Umbilical cord (tissue), 2 donors: ENCODE measurements at places on chromosomes 6 and 20. TPM values are rescaled to one million over a fixed set of nuclear protein-coding genes. Genes with fewer than 3 reads are reported as not detected.

RAET1L gene
- not detected for total RNA-seq

PRDM13 gene
- total RNA-seq: 1.2 TPM

EFCAB8 gene
- total RNA-seq: 0.96 TPM

DNA sequence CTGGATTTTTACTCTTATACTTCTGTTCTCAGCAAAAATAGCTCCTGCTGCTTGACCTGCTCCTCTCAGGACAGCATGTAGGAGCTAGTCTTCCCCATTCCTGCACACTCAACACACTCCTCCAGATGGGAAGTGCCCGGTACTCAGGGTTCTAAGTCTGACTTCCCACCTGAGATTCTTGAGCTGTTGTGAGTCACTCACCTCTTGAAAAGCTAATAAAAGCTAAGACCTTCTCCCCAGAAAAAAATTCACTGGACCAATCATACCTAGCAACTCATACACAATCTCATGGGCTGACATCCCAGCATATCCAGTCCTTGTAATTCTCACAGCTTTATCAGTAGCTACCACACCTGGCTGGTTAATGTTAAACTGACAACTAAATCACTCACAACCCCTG lies 53.5 kb downstream of the TRPC4AP start:
- DNase-seq: peak; percentile 9

- DNase-seq: no peak
These were observed 42.7 kb upstream of the EZR start for GRCh38 chr6:158861686-158862381.

GRCh38 chr6:85126485-85127167 lies 323.3 kb upstream of the NT5E start:
- DNase-seq: peak; percentile 52
